ENCODE measurements at places on chromosomes 2 and 18. TPM values are rescaled to one million over a fixed set of nuclear protein-coding genes. Genes with fewer than 3 reads are reported as not detected.

Gene RESP18
- not detected for total RNA-seq

Gene UGT1A8
- 4.4 TPM for total RNA-seq

Gene IFIH1
- 15.2 TPM for total RNA-seq

DNA sequence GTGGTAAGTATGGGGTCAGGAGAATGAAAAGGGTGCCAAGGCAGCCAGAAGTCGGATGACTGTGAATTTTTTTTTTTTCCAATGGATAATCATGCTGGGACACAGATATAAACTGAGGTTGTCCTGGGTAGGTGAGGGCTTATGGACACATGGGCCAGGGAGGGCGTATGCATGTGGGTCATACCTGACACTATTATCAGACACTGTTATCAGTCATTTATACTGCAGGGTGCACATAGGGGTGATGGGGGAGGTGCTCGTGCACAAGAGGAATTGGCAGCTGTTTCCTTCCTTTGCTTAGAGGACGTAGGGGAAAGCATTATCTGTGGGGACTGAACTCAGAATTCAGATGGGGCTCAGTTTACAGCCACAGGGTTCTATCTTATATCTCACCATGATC lies 10.1 kb downstream of the CTIF start:
- no peak for DNase-seq

GRCh38 chr2:171803757-171804156 lies 90.3 kb downstream of the SLC25A12 start:
- DNase-seq: no peak

Gene SPTBN1
- total RNA-seq: 380 TPM

Gene ACVR1
- 31.7 TPM for total RNA-seq

All from ureter (tissue), 1 donor.